ENCODE measurements at places on chromosomes 6 and 20.

- DNase-seq: no peak
Observed at GRCh38 chr20:46893877-46894578, 615 bp upstream of the EYA2 start.

GRCh38 chr6:166959911-166960608 is 3.7 kb upstream of the RNASET2 start:
- peak; percentile 52 for DNase-seq

DNA sequence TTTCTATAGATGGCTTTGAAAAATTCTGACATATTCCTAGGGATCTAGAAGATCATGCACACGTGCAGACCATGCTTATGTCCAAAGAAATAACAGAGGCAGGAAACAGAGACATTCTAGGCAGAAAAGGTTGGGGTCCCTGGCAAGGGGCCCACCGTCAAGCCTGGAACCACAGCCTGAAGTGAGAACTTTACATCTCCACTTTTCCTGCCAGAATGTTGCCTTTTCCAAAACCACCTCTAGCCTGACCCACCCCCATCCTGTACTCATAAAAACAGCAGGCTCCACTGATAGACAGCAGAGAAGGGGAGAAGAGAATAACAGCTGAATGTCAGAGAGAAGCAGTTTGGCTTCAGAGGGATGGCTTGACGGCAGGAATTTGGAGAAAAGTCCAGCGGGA is 257.3 kb upstream of the NT5E start:
- no peak for DNase-seq

GRCh38 chr6:53894091-53894490 is 99.3 kb downstream of the LRRC1 start:
- DNase-seq: no peak

GRCh38 chr6:139996253-139996834 is 621.9 kb upstream of the CITED2 start:
- no peak for DNase-seq

All from CD14-positive monocyte (primary cell).